ENCODE measurements at places on chromosomes 3 and 15.

GRCh38 chr3:18830087-18830486 is 318.2 kb upstream of the KCNH8 start:
- DNase-seq = no peak

GRCh38 chr3:23820888-23821287 is 15.1 kb downstream of the UBE2E1 start:
- no peak for DNase-seq

DNA sequence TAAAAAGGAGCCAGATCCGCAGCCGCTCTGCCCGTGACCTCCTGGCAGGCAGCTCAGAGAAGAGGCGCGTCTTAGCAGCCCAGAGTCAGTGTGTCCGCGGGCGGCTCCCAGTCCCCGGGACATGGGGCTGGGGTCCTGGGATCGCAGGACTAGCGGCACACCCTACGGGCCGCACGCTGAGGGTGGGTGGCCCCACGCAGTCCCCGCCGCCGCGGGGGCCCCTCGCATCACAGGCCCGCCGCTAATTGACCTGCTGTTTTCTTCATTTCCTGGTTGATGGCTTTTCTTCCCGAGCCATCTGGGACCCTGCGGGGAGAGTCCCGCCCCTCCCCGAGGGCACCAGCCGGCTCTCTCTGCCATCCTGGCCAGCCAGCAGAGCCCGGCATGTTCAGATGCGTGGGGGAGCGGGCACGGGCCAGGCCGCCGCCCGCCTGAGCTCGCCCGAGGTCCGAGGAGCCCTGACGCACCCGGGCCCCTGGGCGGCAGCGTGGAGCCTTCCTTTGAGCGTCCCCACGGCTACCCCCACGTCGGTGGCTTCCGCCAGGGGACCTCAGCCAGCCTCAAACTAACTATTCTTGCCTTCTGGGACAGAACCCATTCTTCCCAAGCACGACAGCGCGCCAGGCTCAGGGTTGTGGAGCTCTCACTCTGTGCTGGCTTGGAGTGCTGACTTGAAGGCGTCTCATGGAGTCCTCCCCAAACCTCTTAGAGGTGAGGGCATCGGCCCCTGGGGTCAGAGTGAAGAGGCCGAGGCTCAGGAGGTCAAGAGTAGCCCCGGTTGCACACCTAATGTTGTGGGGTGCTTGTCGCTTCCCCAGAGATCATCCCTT is 34.6 kb upstream of the CACNA2D3 start:
- DNase-seq = no peak

DNA sequence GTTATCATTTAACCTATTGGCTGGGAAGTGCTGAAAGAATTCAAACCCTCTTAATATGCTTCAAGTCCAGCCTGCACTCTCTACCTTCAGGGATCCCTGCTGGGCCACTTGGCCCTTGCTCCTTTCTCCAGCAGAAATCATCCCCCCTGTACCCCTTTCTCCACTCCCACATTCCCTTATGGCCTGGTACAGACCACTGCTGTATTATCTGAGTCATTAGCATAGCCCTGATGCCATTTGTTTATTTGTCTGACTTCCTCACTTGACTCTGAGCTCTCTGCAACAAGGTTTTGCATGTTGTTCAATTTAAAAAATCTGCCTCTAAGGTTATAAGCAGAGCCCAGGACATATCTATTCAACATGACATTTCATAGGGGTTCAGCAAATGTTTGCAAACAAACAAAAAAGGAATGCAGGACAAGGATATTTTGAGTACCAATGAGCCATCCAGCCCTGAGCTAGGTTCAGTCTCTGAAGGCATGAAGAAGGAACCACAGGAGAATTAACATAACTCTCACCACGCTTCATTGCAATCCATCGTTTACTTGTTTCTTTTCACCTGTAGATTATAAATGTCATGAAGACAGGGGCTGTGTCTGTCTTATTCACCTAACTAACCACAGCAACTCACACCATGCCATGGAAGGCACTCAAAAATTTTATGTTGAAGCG is 26.6 kb upstream of the HES1 start:
- DNase-seq = no peak

DNA sequence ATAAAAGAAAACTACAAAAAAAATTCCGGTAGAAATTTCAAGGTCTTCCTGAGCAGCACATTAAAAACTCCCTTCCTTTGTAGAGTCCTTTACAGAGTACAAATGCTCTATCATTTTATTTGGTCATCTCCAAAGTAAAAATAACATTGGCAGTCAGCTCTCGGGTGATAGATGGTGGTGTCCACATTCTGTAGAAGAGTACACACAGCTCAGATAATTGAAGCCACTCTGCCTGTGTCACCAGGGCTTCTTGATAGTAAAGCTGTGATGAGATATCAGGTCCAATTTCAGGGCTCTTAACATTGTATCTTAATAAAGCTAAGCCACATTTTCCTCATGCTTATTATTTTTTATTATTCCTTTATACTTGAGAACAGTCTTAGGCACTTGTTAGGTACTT is 371.6 kb downstream of the TAFA4 start:
- DNase-seq = no peak

DNA sequence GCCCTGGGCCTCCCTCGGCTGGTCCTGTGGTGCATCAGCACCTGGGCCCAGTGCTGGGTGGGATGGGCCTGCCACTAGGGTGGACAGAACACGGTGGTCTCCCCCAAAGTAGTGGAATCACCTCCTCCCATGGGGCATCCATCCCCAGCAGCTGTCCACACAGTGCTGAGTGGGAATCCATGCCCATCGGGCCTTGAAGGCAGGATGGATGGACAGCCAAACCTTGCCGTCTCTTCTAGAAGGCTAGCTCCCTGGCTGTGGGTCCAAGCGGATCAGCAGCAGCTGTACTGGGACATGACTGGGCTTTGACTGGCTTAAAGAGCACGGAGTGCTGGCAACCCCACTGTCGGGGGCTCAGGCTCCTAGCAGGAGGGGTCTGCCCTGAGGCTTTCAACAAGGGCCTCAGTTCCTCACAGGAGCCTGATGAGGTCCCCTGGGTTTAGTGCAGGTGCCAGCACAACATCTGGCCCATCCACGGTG is 123.9 kb downstream of the DNAJB8 start:
- no peak for DNase-seq

GRCh38 chr3:15384510-15385237 is 42.7 kb downstream of the METTL6 start:
- DNase-seq = no peak

DNA sequence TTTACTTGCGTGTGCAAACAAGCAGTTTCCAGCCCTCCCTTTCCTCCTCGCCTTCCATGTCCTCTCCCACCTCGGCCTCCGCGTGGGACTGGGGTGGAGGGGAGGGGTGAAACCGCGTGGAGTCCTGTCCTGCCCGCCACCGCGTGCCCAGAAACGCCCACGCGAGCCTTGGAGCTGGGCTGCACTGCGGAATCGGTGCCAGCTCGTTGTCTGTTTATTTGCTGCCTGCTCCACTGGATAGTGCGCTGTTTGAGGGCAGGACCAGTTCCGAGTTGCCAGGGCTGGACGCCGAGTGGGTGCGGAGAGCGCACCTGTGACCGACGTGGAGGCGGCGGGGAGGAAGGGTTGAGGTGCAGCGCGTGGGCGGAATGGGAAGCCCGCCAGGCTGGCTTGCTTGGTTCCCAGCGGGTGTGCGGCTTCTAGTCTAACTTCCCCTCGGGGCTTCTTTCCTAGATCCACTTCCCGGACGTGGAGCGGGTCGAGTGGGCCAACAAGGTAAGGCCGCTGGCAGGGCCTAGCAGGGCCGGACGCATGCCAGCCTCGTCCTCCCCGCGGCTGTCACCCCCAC is 17.3 kb downstream of the ESYT3 start:
- no peak for DNase-seq

GRCh38 chr3:109131276-109131675 is 5.2 kb upstream of the C3orf85 start:
- no peak for DNase-seq

DNA sequence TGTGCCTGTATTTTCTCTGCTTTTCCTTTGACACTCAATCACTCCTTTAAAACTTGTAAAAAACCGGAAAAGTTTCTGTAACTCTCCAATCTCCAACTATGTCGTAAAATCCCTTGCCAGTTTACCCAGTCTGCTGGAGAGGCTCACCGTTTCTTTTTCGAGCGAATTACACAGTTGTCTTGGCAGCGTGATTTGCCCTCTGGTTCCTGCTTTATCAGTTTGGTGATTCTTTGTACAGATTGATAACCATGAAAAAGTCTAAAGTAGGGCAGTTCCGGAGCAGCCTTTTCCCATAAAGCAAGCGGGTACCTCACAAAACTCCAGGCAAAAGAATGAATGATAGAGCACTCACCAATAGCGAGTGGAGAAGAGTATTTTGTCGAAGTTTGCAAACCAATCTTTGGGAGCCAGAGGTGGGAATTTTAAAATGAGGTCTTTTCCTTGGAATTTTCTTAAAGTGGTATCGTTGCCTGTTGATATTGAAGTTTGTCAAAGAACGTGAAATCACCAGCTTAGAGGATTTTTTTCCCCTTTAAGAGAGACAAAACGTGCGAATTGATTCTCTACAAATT is at the start of gene TTC23:
Gene TTC23, minus strand, starts transcription at position 312 of the 572 bp plus-strand sequence. CDS start 20,869 bp downstream, outside the sequence.
- DNase-seq = no peak

DNA sequence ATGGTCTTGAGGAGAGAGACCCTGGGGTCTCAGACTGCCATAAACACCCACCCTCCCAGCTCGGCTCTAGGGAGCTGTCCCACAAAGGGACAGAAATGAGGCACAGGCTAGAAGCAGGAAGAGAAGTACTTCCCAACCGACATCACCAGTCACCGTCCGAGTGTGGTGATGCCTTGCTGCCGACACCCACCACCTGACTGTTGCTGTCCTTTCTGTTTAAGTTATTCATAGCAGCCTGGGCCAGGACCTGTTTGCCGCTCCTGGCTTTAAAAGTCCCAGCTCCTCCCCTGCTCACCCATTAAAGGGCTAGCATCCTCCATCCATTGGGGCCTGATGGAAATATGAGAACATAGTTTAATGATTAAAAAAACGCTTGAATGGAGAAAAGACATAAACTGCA is 13.2 kb upstream of the SPG11 start:
- no peak for DNase-seq

DNA sequence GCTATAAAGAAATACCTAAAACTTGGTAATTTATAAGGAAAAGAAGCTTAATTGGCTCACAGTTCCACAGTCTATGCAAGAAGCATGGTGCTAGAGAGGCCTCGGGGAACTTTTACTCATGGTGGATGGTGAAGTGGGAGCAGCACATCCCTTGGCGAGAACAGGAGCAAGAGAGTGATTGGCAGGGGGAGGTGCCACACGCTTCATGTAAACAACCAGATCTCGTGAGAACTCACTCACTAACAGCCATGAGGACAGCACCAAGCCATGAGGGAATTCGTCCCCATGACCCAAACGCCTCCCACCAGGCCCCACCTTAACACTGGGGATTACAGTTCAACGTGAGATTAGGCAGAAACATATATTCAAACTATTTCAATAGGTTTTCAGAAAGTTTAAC is 28.0 kb downstream of the GABRB3 start:
- no peak for DNase-seq

- DNase-seq = no peak
Measured at GRCh38 chr3:18988614-18989229, 159.6 kb upstream of the KCNH8 start.

- DNase-seq = no peak
Measured at GRCh38 chr3:6079561-6080179, 781.2 kb upstream of the GRM7 start.

- no peak for DNase-seq
Measured at GRCh38 chr15:35000511-35000910, 12.4 kb upstream of the ZNF770 start.

DNA sequence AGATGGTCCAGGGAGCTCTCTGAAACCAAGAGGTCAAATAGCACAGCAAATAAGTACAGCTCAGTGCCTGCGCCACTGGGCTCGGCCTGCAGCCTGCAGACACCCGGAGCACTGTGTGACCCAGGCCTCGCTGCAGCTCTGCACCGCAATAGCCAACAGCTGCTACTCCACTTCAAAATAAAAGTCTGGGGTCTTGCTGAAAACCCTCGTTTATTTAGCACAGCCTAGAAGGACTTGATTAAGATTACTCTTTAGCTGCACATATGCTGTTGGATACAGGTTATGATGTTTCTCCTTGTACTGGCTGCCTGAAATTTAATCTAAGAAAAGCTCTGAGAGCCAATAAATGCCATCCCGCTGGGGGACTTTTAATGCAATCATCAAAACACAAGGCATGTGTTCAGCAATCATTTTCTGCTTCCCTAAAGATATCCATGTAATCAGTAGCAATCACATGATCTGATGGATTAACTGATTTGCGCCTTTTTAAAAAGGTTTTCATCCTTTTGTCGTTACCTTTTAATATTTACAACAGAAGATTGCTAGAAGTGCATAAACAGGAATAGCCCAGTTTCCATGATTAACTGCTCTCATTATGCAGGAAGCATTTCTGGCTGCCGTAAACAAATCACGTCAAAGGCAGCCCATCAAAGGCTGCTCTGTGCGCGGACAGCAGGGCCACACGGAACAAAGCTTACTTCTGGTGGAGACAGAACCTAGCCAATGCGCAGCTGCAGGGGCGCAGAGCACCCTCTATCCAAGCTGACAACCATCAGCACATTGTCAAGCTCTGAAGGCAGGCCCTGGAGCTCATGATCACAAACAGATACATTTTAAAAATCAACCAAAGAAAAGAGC is 58.8 kb downstream of the CLASP2 start:
- DNase-seq = peak; percentile 46

Data from NCI-H2107 (cell line).